ENCODE measurements at places on chromosomes 11 and 22. TPM values are rescaled to one million over a fixed set of nuclear protein-coding genes. Genes with fewer than 3 reads are reported as not detected.

The IGLL5 gene
- total RNA-seq = 0.97 TPM

The VPREB1 gene
- not detected for total RNA-seq

The P4HA3 gene
- total RNA-seq = not detected

The NPAS4 gene
- 0.84 TPM for total RNA-seq

The TSGA10IP gene
- not detected for total RNA-seq

The RBMXL2 gene
- not detected for total RNA-seq

The OSBP2 gene
- 6.3 TPM for total RNA-seq

The HIRA gene
- total RNA-seq = 15.1 TPM

The OR8A1 gene
- total RNA-seq = not detected

The FREY1 gene
- total RNA-seq = 0.50 TPM

- peak; percentile 98 for DNase-seq
Measured at GRCh38 chr11:568306-569157, 7.7 kb upstream of the PHRF1 start.

- DNase-seq = no peak
Measured at GRCh38 chr22:18126606-18127005, 16.0 kb downstream of the TUBA8 start.

- no peak for DNase-seq
Measured at GRCh38 chr11:82814379-82814778, 80.7 kb upstream of the FAM181B start.

DNA sequence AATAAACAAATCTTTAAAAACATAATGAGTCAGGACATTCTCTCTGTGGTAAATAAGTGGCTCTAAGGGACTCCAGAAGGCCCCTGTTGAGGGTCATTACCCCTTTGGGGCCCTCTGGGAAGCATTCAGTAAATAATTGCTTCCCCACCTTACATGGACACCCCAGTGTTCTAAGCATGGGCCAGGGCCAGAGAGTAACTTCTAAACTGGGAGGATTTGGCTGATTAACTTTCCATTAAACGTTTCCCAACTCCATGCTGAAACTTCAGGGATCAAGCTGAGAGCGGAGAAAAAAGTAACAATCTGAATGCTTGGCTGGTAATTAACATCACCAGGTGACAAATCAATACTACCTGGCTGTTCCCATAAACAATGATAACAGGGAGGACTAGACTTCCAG, 783.9 kb upstream of the LRRC4C start:
- no peak for DNase-seq

DNA sequence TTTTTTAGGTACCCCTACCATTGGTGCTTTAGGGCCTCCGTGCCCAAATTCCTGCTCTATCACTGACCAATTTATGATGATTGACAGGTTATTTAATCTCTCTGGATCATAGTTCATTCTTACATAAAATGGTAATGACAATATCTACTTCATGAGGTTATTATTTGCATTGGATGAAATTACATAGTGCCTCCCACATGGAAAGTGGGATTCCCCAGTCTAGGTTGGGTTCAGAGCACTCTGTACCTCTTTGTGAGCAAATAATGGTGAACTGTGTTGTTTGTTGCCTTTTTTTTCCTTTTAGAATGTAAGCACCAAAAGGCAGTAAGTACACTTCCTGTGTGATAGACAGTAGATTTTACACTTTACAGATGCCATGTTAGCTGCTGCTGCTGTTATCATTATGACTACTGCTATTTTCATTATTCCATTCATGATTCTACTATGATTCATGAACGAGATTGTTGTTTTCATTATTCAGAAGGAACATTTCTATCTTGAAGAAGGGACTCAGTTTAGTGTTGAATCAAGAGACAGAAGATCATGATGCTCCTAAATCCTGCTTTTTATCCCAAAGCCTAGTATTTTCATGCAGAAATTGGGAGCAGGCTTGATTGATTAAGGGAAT, 100.8 kb downstream of the ALX4 start:
- no peak for DNase-seq

DNA sequence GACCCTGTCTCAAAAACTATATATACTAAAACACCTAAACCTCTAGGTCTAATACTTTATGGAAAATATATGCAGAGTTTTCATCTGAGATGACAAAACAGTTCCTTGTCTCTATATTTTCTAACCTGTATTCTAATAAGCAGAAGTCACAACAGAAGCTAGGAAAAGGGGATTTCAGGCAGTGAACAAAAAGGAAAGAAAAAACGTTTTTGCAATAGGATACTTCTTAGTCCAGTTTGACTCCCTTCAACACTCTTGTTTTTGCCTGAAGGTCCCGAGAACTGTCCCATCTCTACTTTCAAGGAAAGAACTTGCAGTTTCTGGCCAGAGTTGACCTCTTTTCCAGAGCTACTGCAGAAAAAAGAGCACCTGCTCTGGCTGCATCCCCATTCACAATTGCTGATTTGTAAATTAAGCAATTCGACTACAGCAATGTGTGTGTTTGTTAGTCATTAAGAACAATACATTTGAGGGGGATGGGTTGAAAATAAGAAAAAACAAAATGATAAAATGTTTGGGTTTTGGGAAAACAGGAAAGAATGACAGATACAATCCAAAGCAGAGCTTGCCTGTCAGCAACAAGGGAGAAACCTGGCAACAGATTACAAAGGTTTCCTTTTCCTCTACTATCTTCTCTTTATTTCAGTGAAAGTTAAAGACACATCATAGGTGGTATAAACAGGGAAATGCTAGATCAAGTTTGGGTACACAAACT, 160.0 kb downstream of the FCHSD2 start:
- DNase-seq = no peak

DNA sequence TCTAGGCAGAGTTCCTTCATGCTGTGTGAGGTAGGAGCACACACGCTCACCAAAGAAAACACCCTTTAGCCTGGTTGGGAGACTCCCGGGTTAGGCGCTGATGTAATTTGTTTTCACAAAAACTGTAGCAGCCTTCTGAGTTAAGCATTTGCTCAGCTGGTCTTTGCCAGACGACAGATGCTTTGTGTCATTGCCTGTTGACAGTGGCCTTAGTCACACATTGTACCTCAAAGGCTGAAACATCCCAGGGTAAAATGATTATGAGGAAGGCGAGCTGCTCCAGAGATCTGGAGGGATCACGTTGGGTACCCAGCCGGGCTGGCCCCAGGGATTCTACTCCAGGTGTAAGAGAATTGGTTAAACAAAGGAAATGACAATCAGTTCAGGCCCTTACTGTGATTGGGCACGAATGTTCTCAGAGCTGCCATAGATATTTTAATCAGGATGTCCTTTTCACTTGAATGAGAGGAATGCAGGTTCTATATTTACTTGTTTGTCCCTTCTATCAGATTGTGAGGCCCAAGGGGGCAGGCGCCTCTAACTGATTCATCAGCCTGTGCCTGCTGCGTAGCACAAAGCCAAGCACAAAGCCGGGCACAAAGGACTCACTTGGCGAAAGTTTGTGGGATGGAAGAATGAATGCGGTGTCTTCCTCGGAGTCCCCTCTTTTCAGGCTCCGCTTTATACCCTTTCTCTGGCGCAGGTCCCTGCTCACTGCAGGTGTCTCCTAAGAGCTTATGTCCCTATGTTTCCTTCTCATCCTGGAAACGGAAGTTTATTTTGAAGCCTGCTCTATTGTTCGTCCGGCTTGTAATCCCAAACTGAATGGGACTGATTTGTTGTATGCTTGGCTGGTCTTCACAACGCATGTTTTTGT, 47.1 kb downstream of the ADM start:
- DNase-seq = peak; percentile 82

DNA sequence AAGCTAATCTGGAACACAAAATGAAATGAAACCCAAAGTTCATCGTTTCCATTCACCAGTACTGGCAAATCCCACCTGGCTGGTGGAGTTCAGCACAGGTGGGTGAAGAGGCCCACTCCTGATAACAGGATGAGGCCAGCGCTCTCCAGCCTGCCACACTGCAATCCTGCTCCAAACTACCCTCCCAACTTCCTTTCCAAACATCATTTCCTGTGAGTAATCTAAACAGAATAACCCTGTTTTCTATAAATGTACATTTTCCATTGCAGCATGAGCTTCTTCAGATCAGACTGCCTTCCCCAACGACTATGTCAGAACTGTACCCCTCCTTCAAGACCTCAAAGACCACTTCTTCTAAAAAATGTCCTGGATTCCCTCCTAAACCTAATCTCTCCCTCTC, 15.9 kb upstream of the NFRKB start:
- no peak for DNase-seq

DNA sequence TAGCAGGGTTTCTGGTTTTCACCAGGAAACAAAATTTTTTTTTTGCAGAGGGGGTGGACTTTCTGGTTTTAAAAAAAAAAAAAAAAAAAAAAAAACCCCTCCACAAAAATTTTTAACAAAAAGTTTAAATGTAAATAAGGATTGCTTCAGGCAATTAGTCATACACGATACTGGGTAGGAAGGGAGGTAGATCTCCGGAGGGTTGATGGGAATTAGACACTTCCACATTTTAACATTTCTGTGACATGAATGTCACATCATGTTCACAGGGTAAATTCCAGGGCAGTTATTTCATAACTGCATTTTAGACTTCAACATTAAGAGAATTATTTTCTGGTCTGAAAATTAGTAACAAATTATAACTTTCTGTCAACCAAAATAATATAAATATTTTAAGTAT, 15.9 kb downstream of the NUP98 start:
- DNase-seq = no peak

DNA sequence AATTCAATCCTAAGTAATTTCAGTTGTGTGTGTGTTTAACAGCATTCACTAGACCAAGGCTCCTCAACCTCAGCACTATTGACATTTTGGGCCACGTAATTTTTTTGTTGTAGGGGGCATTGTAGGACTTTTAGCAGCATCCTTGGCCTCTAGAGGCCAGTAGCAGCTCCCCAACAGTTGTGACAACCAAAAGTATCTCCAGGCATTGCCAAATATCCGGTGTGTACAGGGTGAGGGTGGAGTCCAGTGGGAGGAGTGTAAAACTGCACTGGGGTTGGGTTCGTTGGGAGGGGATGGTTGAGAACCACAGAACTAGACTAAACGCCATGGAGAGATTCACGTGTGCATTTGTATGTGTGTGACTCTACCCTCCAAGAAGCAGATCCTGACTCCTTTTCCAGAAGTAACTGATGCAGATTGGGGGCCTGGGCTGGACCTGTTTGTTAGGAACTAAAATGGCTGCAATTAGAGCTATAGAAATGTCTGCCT, 5.9 kb upstream of the PHF21A start:
- peak; percentile 49 for DNase-seq

DNA sequence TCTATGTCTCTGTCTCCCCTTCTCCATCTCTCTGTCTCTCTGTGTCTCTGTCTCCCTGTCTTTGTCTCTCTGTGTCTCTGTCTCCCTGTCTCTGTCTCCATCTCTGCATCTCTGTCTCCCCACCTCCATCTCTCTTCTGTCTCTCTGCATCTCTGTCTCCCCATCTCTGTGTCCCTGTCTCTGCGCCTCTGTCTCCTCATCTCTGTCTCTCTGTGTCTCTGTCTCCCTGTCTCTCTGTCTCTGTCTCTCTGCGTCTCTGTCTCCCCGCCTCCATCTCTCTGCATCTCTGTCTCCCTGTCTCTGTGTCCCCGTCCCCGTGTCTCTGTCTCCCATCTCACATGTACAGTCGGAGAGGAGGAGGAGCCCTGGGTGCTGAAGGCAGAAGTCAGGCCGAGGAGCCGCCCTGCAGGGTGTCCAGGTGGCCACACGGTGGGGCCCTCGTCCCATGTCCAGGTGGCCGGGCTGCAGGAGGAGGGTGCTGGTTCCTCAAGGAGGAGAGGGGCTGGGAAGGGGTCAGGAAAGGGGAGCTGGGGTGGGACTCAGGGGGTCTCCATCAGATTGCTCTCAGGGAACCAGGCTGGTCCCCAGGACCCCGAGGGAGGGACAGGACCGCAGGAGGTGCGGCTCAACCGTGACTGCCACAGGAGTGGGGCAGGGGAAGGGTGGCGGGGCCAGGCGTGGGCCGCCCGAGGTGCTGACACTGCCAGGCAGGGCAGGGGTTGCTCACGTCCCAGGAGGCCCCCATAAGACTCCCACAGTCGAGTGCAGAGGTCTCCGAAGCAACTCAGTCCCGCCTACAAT, 25.6 kb upstream of the TH start:
- DNase-seq = peak; percentile 90

- no peak for DNase-seq
Measured at GRCh38 chr11:113426686-113427085, 39.1 kb downstream of the ANKK1 start.

- DNase-seq = no peak
Measured at GRCh38 chr22:19045094-19045493, 77.1 kb downstream of the DGCR2 start.

GRCh38 chr22:47047321-47048122, 285.1 kb downstream of the TBC1D22A start:
- DNase-seq = peak; percentile 24

DNA sequence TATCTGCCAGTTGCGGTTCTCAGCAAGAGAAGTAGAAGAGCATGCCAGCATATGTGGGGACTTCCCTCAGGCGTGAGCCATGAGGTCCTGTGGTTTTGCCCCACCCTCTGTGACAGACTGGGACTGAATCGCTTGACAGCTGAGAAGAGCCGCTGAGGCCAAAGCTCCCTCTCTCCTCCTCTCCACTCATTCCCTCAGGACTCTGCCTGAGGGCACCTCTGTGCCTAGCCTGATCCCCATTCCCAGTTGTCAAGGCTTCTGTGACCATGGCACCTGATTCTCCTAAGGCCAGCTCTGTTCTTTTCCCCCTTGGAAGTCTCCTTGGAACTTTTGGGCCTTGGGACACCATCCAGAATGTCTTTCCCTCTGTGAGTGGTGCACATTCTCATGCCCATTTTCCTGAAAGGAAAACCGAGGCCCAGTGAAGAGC, 27.0 kb downstream of the ART5 start:
- no peak for DNase-seq

GRCh38 chr11:58530236-58530635, 22.3 kb upstream of the OR5B21 start:
- DNase-seq = no peak

DNA sequence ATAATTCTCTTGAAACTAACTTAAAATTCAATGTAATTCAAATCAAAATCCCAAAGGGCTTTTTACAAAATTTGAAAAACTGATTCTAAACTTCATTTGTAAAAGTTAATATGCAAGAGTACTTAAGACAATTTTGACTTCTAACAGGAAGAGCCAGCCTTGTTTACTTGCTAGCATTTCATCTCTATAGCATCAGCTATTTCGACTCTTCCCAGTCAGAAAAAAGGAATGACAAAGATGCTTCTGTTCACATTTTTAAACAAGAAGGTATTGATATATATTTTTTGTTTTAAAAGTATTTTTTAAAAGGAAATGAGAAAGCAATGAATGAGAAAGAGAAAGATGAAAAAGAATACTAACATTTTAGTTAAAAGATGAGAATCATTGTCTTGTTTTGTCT, 16.4 kb downstream of the SLN start:
- DNase-seq = no peak

- DNase-seq = no peak
Measured at GRCh38 chr11:70567680-70568034, 169.3 kb downstream of the CTTN start.

DNA sequence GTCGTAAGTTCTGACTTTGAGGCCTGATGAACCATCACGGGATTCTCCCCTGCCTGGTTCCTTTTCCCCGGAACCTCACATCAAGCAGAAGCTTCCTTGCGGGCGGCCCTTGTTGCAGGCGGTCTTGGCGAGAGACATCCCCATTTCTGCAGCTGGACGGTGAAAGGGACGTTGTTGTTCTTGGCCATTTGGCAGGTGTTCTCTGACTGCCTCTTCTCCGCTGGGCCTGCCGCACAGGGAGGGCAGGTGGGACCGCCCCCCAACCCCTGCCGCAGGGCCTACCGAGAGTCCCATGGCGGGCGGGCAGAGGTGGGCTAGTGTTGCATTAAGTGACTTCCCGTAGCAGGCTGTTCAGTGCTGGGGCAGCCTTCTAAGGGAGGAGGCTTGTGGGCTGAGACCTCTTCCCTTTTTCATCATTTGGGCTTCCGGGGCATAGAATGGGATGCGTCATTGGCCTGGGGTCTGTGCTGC, 26.9 kb upstream of the GRAMD4 start:
- DNase-seq = no peak
